ENCODE measurements at places on chromosomes 11 and 22.

DNA sequence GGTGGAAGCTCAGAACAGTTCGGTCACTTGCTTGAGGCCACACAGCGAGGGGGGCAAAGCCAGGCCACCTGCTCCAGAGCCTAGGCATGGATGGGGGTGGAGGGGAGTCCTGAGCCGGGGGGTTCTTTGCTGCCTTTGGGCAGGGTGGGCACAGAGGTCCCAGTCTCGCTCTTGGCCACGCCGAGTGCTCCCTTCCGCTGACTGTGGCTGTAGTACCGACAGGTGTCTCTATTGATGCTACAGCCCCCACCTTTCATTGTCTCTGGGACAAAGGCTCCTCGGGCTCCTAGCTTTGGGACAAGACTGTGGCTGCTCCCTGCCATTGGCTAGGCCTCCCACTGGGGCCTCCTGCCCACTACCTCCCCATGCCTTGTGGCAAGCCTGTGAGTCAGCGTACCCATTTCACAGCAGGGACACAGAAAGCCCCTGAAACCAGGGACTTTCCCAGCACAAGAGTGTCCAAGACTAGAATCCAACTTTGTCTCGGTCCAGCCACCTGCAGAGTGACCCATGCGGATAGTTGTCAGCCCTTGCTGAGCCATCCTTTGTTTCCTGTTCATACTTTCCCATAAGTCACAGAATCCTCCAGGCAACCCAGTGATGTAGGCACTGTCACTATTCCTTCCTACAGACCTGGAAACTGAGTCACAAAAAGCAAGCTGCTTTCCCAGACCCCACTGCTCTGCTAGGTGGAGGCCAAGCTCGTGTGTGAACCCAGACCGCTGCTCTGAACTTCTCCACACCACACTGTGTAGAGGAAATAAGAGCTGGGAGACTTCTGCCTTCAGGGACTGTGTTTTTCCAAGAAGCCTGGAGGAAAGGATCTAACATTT, 17.2 kb downstream of the MYEOV start:
- DNase-seq = no peak

DNA sequence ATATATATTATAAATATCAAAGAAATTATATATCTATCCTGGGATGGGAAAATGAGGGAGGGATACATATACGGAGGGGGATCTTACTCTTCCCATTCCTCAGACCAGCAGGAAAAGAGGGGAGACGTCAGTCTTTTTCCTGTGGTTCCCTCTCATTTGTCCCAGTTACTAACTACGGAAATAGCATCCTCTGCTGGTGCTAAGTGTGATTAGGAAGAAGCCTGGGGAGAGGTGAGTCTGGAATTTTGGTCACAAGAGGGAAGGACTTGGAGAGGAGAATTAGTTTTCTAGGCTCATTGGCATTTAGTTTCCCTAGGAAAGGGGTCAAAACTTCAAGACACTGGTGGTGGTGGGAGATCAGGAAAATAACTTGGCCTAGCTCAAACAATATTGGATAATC, 11.6 kb downstream of the MED19 start:
- DNase-seq = no peak

- DNase-seq = no peak
Measured at GRCh38 chr11:203056-203944, 3.9 kb downstream of the BET1L start.

DNA sequence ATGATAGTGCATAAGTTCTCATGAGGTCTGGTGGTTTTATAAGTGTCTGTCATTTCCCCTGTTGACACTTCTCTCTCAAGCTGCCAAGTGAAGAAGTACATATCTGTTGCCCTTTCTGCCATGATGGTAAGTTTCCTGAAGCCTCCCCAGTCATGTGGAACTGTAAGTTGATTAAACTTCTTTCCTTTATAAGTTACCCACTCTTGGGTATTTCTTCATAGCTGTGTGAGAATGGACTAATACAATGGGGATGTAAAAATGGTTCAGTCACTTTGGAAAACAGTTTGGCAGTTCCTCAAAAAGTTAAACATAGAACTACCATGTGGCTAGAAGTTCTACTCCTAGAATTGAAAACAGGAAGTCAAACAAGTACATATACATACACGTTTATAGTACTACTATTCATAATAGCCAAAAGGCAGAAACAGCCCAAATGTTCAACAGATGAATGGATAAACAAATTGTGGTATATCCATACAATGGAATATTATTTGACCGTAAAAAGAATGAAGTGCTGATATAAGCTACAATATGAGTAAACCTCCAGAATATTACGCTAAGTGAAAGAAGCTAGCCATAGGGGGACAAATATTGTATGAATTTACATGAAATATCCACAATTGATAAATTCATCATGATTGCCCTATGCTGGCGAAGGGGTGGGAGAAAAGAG, 16.0 kb upstream of the DKK3 start:
- DNase-seq = no peak

DNA sequence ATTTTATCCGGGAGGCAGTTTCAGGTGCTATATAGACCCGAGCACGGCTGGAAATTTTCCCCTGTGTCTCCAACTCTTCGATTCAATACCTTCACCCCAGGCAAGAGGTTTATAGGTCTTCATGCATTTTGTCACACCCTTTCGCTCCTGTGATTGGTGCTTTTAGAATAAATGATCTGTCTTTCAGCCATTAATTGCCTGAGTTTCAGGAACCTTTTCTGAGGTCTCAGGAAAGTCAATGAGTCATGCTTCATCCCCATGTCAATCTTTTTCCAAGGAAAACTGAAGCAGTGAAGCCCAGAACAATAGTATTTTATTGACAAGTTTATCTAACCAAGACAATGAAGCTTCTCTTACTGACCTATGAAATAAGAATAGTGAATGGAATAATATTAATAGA, 29.9 kb downstream of the FAM181B start:
- DNase-seq = no peak

GRCh38 chr11:83628622-83629355, 342.6 kb upstream of the CCDC90B start:
- DNase-seq = no peak

Data from HuH-7 (cell line).